ENCODE measurements at places on chromosomes 7 and 10.

DNA sequence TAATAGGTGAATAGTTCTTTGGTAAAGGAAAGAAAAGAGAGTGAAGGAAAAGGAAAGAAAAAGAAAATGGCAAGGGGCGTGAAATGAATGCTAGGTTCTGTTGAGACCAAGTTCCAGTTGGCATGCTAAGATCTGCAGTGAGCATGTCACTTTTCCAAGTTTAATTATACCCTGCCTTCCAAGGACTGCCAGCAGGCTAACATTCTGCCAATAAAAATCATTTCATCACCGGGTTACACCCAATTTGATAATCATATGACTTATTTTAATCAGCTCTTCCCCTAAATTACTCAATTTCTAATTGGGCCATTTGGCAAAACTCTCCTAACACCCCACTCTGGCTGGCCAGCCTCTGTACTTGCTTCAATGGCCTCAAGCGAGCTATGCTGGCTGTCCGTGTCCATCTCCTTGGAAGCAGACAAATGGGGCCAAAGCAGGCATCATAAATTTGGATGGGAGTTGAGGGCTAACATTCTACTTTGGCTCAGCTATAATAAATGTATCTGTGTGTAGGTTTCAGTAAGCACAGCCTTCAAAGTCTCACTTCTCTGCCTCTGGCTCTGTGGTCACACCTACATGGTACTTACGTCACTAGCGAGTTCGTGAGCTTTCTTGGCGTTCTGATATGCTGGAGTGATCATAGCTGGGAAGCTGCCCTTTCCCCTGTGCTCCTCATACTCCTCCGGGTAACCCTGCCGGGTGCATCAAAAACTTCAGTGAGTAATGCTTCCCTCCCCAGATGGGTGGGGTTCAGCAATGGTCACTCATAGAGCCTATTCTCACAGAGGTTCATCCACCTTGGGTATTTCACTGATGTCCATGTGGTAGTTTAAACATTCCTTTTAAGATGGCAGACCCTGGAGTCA lies 17.3 kb downstream of the NRAP start:
- DNase-seq, result no peak

DNA sequence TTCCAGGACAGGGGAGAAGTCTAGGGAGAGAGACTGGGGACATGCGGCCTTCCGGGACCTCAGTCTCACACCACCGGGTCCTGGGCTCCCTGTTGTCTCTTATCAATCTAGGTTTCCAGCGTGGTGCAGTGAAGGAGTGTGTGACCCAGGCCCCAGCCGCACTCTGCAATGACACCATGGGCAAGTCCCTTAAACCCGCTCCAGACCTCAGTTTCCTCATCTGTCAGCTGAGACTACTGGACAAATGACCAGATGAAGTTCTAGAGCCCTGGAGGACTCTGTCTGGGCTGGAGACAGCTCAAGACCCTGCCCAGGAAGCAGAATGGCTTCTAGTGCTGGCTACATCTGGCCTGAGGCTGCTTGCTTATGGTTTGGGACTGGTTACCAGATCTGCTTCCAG lies 20.1 kb upstream of the EIF5AL1 start:
- no peak for DNase-seq

- no peak for DNase-seq
Measured at GRCh38 chr7:16765436-16765859, 11.9 kb downstream of the TSPAN13 start.

DNA sequence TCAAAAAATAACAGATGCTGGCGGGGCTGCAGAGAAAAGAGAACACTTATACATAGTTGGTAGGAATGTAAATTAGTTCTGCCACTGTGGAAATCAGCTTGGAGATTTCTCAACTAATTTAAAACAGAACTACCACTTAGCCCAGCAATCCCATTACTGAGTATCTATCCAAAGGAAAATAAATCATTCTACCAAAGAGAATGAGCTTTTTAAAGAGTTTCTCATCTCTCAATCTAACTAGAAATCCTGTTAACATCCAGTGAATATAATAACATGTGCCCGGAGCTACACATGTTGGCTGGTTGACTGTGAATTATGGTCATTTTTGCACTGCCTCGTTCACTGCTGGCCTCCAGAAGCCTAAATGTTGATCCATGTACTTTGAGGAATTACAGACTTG lies 39.3 kb downstream of the BET1 start:
- DNase-seq, result no peak

DNA sequence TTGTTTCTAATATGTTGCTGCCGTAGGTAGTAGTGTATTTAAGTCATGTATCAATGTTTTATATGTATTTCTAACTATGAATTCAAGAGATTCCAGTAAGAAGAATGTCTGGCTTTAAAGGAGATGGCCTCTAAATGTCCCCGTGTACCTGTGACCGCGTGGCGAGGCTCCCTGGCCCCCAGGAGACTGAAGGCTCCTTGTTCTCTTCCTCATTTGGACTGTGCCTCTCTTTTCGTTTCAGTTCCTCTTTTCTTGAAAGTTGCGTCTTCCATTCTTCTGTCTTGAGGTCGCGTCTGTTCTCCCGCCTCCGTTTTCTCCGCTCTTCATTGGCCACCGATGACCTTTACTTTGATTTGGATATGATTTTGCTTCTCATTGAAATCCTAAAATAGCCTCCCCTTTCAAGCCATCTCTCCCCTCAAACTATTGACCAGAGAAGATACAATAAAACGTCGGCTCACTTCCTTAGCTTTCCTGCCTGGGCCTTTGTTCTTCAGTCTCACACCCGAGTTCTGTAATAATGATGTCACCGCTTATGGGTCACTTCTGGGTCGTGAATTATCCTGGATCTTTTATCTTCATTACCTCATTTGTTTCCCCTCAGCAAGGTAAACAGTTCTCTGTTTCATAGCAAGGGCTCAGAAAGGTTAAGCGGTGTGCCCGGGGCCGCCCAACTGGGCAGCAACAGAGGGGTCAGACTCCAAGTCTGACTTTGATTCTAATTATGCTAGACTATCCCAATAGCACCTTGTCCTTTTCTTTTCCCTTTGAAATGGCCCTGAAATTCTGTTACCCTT lies 28.7 kb downstream of the WIPI2 start:
- no peak for DNase-seq

DNA sequence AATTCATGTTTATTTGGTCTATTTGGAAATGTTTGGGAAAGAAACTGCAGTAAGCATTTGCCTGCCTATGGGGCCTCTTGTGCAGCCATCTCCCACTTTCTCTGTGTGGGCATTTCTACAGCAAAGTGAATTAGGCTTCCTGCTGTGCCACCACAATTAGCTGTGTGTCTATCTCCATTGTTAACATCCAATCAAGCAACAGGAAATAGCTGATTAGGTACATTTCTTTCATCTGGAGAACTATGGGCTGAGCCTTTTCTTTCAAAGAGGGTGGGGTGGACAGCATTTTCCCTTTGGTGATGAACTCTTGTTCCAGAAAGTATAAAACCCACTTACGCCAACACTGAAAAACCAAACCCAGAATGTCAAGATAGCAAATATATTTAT lies 640.0 kb downstream of the ACTR3B start:
- DNase-seq, result no peak

GRCh38 chr10:94232711-94233383 lies 129.9 kb downstream of the NOC3L start:
- no peak for DNase-seq

GRCh38 chr10:132577350-132578003 lies 39.9 kb downstream of the INPP5A start:
- DNase-seq, result no peak

DNA sequence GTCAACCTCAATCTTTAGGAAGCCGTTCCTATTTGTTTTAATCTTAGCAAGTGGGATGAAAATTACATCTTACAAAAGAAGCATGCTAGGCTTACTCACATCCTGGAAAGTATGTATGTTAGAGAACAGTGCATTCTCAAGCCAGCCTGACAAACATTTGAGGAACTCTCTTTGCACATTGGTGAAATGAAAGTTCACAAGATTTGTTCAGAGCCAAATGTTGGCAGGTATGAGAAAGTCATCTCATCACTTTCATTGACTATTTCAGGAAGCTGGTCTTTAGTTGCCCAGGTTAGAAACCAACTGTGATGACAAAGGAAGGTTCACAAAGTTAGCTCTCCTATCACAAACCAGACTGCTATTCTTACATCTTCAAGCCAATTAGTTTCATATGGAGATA lies 57.1 kb downstream of the ABCB1 start:
- DNase-seq, result no peak

GRCh38 chr7:1610678-1611302 lies 41.0 kb upstream of the PSMG3 start:
- no peak for DNase-seq

DNA sequence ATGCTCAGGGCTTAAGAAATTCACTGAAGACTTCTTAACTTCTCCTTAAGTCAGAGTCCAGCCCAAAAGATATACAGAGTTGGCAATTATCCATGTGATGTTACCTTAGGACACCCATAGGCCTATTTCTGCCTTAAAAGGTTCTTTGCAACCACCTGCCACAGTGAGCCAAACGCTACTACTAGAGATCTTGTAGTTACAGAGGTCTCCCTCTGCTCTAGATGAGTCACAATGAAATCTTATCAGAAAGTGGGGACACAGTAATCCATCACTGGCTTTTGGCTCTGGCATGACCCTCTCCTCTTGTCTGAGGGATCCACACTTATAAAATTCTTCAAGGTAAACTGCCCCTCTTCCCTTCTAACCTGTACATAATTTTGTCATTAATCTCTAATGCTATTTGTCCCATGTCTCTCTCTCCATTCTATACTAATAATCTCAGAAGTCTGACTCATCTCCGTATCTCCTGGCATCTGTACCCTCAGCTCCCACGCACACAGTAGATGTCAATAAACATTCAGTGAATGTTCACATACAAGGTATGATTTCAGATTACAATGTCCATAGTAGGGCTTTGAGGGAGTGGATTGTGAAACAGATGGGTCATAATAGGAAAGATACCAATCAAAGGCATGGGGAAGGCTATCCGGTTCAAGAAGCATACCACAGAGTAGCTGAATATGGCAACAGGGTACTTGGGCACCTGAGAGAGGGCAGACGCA lies 112.1 kb downstream of the SGMS1 start:
- no peak for DNase-seq

GRCh38 chr7:131604841-131605279 lies 48.4 kb upstream of the PODXL start:
- DNase-seq, result no peak

GRCh38 chr7:44490351-44491200 lies at the start of gene NUDCD3:
NUDCD3 (minus strand) TSS chr7:44490658; CDS start chr7:44490600, 58 bp downstream.
- DNase-seq, result peak; percentile 68

DNA sequence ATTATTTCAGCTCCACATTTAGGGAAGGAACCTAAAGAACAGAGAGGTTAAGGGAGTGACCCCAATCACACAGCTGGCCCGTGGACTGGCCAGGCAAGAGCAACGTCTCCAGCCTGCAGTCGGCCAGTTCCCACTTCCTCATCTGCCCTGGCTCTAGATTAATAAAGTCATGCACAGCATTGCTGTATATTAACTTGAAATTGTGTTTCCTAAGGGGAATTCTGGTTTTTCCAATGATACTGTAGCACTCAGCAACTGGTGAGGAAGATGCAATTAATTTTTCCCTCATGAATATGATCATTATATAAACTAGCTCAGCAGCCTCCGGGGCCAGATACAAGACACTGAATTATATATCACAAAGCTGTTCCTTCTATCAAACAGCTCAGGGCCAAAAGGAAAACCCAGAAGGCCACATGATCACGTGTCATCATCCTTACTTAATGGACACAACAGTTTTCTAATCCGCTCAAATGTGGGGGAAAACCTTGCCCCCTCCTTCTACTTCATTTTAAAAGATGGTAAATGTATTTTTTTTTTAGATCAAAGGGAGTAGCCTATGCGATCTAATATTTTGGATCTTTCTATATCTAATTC lies 295.3 kb upstream of the PRKCQ start:
- DNase-seq, result no peak

DNA sequence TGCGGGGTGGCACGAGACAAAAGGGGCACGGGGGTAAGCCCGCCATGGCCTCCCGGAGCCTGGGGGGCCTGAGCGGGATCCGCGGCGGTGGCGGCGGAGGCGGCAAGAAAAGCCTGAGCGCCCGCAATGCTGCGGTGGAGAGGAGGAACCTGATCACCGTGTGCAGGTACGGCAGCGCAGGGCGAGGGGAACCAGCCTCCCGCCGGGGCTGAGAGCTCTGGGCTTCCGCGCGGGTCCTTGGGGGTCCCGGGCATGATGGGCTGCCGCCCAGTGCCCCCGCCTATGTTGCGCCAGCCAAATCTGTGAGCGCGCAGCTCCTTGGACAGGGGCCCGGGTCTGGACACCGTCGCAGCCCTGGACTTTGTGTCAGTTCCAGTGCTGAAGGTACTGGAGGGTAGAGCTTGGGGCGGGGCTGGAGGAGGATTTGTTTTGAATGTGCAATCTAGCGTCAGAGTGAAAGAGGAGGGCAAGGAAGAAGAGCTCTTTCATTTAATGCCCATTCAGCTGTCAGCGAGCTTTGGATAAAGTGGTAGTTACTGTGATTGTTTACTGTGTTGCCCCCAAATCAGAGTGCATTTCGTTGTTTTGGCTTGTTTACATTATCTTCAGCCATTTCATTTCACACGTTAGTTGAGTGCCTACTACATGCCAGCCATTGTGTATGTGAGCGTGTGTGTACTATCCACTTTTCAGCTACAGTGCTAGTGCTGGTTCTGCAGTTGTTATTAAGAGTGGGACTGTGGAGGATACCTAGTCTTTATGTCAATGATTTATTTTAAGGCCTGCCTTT lies 777 bp downstream of the RUNDC3B start:
- no peak for DNase-seq

DNA sequence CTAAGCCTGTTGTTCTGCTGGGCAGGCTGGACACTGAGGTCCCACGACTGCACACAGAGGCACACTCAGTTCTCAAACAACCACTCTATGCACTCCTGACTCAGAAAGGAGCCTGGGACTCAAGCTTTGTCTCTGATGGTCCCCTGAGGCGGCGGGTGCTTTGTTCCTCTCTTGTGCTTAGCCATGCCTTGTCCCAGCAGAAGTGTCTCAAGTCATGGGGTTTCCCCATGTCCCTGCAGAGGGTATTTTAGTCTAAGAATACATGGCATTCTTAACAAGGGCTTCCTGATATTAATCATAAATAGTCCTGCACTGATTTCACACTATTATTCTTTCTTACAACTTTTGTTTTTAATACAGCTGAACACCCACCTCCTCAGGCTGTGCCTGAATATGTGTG lies 72.5 kb downstream of the CXCL12 start:
- no peak for DNase-seq

- no peak for DNase-seq
Measured at GRCh38 chr10:86085136-86085535, 281.5 kb downstream of the GRID1 start.

DNA sequence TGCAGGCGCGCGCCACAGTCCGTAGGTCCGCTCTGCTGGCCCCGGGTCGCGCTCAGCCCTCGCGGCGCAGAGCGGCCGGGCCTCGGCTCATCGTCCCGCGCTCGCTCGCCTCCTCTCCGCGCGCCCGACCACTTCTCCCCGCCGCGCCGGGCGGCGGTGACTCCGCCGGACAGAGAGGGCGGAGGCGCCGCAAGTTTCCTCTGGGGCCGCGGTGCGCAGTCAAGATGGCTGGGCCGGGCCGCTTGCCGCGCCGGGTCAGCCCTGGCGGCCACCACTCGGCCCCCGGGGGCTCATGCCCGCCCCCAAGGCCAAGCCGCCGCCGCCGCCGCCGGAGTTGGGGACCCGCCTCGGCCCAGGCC lies 441 bp downstream of the FZD8 start:
- DNase-seq, result no peak

- no peak for DNase-seq
Measured at GRCh38 chr10:49150426-49150825, 16.6 kb upstream of the FAM170B start.
